ENCODE measurements at places on chromosomes 1 and 21.

GRCh38 chr21:36992671-36993070 is 13.8 kb upstream of the RIPPLY3 start:
- DNase-seq, result no peak

- DNase-seq, result no peak
These were observed 82.4 kb upstream of the GPR88 start for GRCh38 chr1:100455478-100456072.

DNA sequence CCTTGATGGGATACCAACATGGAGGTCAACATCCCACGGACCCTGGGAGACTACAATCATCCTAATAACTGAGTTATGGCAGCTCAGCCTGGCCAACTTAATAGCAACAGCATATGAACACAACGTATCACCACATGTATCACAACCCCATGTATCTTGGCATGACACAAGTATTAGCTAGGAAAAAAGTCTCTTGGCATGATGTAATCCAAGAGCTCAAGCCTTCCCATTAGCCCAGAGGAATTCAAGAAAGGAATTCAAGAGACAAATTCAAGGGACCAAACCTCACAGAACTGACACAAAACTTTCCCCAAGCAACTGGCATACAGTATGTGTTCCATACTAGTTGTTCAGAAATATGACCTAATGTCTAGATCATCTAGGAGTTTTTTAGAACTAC is 100.9 kb upstream of the HMGB4 start:
- DNase-seq, result no peak

DNA sequence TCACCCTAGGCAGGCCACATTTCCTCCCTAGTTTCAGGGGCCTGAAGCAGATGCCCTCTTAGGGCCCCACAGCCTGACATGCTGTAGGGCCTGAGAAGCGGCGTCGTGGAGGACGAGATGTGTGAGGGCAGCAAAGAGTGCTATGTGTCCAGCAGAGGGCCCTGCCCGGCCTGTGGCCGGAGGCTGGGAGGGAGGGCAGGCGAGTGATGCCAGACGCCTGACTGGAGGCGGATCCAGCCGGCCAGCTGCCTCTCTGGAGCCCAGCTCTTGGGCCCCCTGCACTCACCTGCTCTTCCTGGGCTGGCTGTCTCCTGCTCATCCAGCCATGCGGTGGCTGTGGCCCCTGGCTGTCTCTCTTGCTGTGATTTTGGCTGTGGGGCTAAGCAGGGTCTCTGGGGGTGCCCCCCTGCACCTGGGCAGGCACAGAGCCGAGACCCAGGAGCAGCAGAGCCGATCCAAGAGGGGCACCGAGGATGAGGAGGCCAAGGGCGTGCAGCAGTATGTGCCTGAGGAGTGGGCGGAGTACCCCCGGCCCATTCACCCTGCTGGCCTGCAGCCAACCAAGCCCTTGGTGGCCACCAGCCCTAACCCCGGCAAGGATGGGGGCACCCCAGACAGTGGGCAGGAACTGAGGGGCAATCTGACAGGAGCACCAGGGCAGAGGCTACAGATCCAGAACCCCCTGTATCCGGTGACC is at the start of gene GPR37L1:
Gene GPR37L1, plus strand, starts transcription at position 279 of the 697 bp plus-strand sequence. Its CDS starts 47 bp downstream, at position 326.
- DNase-seq, result no peak

GRCh38 chr1:34511802-34512201 is 243.0 kb upstream of the GJB5 start:
- no peak for DNase-seq

GRCh38 chr1:15283526-15283925 is 36.5 kb downstream of the FHAD1 start:
- DNase-seq, result no peak

- DNase-seq, result no peak
These were observed 24.6 kb downstream of the RAVER2 start for GRCh38 chr1:64769482-64769881.
